ENCODE measurements at places on chromosomes 16 and 17. TPM values are rescaled to one million over a fixed set of nuclear protein-coding genes. Genes with fewer than 3 reads are reported as not detected.

- DNase-seq = no peak
- no peak overlapping the region for H3K27ac ChIP-seq
- H3K36me3 ChIP-seq = no peaks in the 10 kb centered on the region
- H3K4me3 ChIP-seq = no peak overlapping the region
- H3K4me1 ChIP-seq = peaks cover 2% of the 10 kb centered on the region
- peaks cover 9% of the 10 kb centered on the region for H3K27me3 ChIP-seq
Observed at GRCh38 chr17:62096401-62096670, 31.3 kb upstream of the MED13 start.

GRCh38 chr16:28090646-28091377, 27.3 kb upstream of the GSG1L start:
- no peak overlapping the region for H3K4me3 ChIP-seq
- DNase-seq = peak; percentile 72
- peaks cover 6% of the 10 kb centered on the region for H3K4me1 ChIP-seq
- no peaks in the 10 kb centered on the region for H3K27me3 ChIP-seq

- no peaks in the 10 kb centered on the region for H3K27me3 ChIP-seq
- peak overlapping the region; percentile 70 for H3K4me3 ChIP-seq
- peak overlapping the region; percentile 81 for H3K27ac ChIP-seq
- H3K4me1 ChIP-seq = peaks cover 30% of the 10 kb centered on the region
Observed at GRCh38 chr17:17683710-17684365, 2.6 kb downstream of the RAI1 start.

GRCh38 chr17:17088541-17089525, 46.6 kb downstream of the MPRIP start:
- H3K27me3 ChIP-seq = no peaks in the 10 kb centered on the region

DNA sequence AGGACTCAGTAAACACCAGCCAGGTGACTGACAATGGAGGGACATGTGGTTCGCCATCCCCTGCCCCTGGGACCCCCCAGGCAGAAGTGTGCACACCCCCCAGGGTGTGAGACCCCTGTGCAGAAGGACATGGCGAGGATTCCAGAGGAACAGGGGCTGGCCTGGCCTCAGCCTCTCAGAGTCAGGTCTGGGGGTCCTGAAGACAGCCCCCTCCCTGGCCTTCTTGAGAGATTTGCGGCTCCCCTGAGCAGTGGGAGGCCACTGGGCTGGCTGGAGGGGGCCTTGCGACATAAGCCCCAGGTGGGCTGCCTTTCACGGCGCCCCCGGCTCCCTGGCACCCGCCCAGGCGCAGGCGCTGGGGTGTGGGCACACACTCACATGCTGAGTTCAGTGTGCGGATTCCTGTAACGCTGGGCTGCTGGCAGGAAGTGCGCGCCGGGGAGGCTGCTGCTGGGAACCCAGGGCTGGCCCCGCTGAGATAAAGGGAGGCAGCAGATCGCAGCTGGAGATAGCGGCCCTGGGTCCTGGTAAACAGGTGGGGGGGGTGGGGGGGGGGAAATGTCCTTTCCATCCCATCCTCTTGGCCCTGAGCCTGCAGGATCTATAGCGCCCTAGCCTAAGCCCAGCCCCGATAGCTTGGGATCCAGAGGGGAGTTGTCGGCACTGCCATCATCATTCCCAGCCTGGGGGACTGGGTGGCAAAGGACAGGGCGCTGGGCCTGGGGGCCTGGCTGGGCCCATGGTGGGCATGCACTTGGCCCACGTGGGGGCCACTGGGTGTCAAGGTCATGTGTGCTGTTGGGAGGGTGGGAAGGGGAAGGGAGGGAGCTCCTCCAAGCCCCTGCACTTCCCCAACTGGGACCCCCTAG, 27.1 kb downstream of the TMEM235 start:
- H3K27me3 ChIP-seq = peaks cover 7% of the 10 kb centered on the region
- no peak overlapping the region for H3K4me3 ChIP-seq
- DNase-seq = peak; percentile 12
- H3K4me1 ChIP-seq = peaks cover 3% of the 10 kb centered on the region
- H3K27ac ChIP-seq = no peak overlapping the region

DNA sequence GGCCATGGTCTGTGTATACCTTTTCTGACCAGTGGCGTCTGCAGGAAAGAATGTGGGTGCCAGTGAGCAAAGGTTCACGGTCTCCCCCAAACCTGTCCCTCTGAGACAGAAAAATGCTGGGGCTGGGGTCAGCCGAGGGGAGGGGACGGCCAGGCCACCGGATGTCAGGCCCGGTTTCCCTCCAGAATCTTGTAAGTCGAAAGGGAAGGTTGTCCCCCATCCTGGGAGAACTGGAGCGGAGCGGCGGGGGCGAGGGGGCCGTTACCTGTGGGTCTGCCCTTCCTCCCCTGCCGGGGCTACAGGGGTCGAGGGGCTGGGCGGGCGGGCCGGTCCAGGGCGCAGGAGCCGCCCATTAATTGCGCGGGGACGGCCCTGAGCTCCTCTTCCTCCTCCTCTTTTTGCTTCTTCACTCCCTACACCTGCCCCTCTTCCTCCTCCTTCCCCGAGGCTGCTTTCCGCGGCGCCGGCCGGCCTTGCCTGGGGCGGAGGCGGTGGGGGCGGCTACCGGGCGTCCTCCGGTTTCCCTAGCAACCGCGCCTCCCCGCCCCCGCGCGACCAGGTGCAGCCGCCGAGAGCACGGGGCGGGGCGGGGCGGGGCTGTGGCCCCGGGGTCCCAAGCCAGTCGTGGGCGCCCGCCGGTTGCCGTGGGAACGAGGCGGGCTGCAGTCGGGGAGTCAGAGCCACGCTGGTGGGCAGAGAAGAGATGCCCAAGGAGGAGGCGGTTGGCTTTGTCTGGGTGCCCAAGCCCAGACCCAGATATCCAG, at the start of gene MARCHF10:
Gene MARCHF10 (minus strand): TSS at position 503 of the 764 bp plus-strand sequence. CDS start 6,579 bp downstream, outside the sequence.
- H3K27me3 ChIP-seq = no peaks in the 10 kb centered on the region
- no peaks in the 10 kb centered on the region for H3K36me3 ChIP-seq
- no peak for DNase-seq
- H3K4me3 ChIP-seq = no peak within 1 kb of the TSS
- H3K27ac ChIP-seq = no peak within 1 kb of the TSS

- no peak overlapping the region for H3K4me3 ChIP-seq
- H3K36me3 ChIP-seq = peaks cover 16% of the 10 kb centered on the region
- peak overlapping the region; percentile 90 for H3K27ac ChIP-seq
- H3K27me3 ChIP-seq = no peaks in the 10 kb centered on the region
- DNase-seq = no peak
Observed at GRCh38 chr17:35726953-35727460, 4.4 kb upstream of the RASL10B start.

- H3K4me3 ChIP-seq = no peak overlapping the region
- H3K36me3 ChIP-seq = no peaks in the 10 kb centered on the region
- no peaks in the 10 kb centered on the region for H3K4me1 ChIP-seq
- peak; percentile 6 for DNase-seq
- no peaks in the 10 kb centered on the region for H3K27me3 ChIP-seq
Observed at GRCh38 chr17:9115214-9116191, 94.2 kb downstream of the NTN1 start.

The RAB11FIP4 gene
- 0.59 TPM for polyA plus RNA-seq

The OR4D1 gene
- polyA plus RNA-seq = not detected

The HIC1 gene
- 23.0 TPM for polyA plus RNA-seq

The SLC9A5 gene
- polyA plus RNA-seq = 5.7 TPM

The SBK1 gene
- 0.03 TPM for polyA plus RNA-seq

The NGFR gene
- 0.11 TPM for polyA plus RNA-seq
